Left colon (tissue), 2 donors: ENCODE measurements at places on chromosomes 12 and 14. TPM values are rescaled to one million over a fixed set of nuclear protein-coding genes. Genes with fewer than 3 reads are reported as not detected.
A peak's percentile ranks its signal among the peaks of the same experiment; 100 is the strongest.

DNA sequence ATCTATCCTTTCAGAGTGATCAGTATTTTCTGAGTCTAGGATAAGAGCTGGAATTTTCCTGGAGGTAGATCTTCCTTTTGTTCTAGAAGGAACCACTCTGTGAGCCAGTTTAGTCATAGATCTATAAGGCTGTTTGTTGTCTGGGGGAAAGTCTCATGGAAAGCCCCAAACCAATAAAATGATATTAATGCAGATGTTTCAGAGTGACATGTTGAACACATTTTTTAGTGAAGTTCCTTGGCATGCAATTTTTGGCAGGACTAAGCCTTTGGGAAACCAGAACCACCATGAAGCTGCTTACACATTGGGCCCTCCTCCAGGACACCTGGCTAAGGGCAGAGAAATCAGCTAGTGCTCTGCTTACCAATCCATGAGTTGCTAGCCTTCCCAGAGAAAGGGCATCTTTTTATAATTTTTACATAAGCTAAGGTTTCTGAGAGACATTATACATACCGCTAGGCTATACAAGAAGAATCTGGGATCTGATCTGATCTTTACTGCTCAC, 101.5 kb upstream of the PCED1B start:
- no peak for DNase-seq

The KERA gene
- total RNA-seq: not detected

GRCh38 chr12:23585156-23585781, 364.2 kb downstream of the SOX5 start:
- no peak for DNase-seq

DNA sequence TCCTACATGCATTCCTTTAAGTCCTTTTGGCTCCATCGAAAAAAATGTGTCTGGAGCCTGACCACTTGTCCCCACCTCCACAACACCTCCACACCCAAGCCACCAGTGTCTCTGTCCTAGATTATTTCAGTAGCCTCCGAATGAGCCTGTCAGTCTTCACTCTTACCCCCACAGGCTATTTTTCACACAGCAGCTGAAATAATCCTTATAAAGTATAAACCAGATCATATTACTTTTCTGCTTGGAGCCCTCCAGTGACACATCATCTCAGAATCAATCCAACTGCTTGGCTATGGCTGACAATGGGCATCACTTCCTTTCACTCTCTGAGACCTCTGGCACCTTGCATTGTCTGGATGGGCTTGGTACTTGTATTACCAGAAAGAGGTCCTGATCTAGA, 44.9 kb downstream of the BBS10 start:
- DNase-seq: no peak

DNA sequence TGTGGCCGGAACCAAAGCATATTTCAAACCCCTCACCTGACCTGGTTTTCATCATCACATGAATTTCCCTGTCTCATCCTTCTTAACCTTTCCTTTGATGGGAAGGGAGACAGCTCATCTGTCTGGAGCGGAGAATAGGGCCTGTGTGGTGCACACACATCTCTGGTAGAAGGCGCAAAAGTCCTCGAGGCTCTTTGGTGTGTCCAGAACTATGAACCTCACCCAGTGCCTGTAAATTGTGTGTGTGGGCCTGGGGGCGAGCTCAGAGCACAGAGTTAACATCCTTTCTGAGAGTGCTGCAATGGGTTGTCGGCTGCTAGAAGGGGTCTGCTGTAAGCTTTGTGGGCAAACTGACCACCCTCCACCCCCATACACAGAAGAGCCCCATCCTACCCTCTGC, 749 bp downstream of the GALNT6 start:
- DNase-seq: no peak

GRCh38 chr12:93680006-93680405, 2.8 kb downstream of the CRADD start:
- no peak for DNase-seq

The SLC39A5 gene
- total RNA-seq: 244 TPM

- no peak for DNase-seq
Measured at GRCh38 chr12:32761716-32762115, 6.0 kb upstream of the YARS2 start.

DNA sequence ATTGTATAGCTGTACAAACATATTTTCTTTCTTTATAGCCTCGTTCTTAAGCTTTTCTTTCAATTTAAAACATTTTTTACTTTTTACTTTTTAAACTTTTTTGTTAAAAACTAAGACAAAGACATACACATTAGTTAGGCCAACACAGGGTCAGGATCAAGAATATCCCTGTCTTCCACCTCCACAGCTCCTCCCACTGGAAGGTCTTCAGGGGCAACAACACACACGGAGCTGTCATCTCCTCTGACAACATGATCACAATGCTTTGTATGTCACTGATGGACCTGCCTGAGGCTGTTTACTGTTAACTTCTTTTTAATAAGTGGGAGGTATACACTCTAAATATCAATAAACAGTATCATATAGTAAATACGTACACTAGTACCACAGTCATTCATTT, 191.3 kb downstream of the SYT10 start:
- DNase-seq: no peak

The EVL gene
- total RNA-seq: 25.0 TPM

DNA sequence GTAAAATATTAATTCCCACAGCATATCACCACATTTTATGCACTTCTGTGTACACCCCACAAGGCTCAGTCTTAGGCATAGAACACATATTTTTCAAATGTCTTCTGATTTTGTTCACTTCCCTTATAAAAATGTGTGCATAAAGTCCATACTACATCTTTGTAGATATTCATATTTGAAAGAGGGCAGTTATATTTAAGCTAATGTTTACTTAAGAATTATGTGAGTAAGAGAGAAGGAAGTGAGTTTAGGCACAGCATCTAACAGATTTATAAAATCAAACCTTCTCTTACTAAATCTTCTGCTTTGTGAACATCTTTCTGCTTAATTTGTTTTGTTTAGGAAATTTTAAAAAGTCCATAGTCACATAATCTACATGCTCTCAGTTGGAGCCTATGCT, 648.1 kb downstream of the FSCB start:
- no peak for DNase-seq

The PLEKHH1 gene
- 54.0 TPM for total RNA-seq

DNA sequence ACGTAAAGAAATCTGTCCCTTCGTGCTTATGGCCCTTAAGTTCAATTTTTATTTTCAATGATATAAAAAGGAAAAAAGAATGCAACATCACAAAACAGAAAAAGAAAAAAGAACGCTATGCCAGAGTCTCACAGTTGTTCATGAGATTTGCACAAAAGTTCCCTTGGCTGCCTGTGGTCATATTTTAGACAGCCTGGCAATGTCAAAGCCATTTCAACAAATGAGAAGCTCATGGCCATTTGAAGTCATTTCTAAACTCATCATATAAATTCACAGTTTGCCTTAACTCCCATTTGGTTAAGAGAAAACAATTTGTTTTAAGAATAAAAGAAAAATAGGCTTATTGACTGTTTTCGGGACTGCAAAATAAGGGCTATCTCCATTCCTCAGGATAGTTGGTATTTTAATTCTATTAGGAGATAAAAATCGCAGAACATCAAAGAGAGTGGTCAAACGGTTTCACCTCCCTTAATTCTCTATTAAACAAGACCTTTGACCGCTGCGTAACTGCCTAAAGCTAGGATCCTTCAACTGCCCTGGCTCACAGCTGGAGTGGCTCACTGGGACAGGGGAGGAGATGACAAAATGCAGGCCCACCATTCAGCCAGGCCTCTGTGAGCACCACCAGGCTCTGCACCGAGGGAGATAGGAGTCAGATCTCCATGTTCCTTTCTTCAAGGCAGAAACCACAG, 119.2 kb upstream of the DAAM1 start:
- no peak for DNase-seq

DNA sequence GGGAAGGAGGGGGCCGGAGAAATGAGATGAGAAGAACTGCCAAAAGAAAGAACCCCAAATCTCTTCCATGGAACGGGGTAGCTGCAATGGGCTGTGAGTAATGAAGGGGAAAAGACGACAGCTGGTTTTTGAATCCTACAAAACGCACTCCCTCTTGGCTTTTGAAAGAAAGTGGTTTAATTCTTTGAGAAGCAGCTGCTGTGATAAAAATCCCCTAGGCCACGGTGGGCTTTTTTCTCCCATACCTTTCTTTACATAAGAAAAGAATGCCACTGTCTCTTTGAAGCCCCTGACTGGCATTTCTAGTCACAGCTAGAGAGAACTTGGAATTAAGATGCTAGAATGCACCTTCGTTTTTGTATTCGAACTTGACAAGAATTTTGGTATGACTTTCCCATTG, 486.1 kb downstream of the GLT1D1 start:
- DNase-seq: no peak

GRCh38 chr12:126772171-126772864, 1494.7 kb upstream of the TMEM132C start:
- peak; percentile 11 for DNase-seq

The MSI1 gene
- total RNA-seq: 7.4 TPM

The GPR84 gene
- 0.50 TPM for total RNA-seq

The RNASE7 gene
- total RNA-seq: 0.31 TPM

The FOXM1 gene
- 6.5 TPM for total RNA-seq

- DNase-seq: no peak
Measured at GRCh38 chr12:51021694-51022093, 4.5 kb downstream of the SLC11A2 start.

DNA sequence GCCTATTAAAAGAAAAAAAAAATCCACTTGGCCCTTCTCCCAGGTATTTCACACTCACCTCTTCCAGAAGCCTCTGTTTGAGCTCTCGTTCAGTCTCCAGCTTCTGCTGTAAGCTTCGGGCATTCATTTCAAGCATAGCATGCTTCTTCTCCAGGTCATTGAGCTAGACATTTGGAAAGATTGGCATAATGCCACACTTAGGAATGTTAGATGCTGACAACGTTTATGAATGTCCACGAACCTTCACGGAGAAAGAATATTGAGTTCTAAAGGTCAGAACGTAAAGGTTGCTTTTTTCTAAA, 60.5 kb downstream of the PRKAB1 start:
- no peak for DNase-seq

The SMCO2 gene
- total RNA-seq: not detected

GRCh38 chr14:60485598-60486251, at the start of gene C14orf39:
Gene C14orf39 (minus strand): TSS chr14:60486063. CDS start chr14:60485078, 985 bp downstream.
- no peak for DNase-seq

DNA sequence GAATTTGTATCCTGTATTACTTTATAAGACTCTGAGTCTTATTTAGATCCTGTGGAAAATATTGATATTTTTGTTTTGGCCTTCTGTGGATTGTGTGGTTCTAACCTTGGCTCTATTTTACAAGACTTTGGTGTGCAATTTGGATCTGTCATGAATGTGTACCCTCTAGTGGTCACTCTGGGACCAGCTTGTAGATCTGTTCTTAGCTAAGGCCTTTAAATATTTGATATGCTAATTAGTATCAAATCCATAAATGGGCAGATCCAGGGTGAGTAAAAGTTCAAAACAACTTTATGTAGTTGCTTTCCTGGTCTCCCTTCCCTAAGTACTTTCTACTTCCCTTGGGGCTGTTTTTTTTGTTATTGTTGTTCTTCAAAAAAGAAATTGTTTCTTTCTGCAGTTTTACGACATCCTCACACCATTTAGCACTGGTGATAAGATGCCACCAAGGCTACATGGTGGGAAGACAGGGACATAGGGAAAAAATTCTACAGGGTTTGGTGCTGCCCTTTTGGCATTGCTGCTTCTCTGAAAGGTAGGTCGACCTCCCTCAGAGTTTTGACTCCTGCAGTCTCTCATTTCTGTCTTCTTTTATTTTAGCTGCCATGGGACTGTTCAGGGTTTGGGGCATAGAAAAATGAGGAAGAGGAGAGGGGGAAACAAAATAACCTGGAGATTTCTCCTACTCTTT, 238.5 kb downstream of the GPHN start:
- no peak for DNase-seq

The PWP1 gene
- total RNA-seq: 19.1 TPM

The SLCO1B1 gene
- total RNA-seq: not detected

DNA sequence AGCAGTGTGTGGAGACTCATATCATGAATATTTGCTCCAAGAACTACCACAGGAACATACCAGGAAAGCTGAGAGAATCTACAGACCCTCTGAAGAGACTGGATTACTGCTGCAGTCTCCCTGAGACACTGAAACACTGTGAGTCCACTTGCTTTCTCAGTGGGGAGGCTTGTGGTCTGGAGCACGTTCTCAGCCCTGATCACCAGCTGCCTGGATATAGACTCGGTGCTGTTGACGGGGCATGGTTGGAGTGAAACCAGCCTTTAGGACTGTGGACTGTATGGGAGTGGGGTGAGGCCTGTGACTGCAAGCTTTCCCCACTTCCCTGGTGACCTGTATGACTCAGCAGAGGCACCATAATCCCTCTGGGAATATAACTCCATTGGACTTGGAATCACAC, 525.8 kb upstream of the FBXO33 start:
- no peak for DNase-seq

DNA sequence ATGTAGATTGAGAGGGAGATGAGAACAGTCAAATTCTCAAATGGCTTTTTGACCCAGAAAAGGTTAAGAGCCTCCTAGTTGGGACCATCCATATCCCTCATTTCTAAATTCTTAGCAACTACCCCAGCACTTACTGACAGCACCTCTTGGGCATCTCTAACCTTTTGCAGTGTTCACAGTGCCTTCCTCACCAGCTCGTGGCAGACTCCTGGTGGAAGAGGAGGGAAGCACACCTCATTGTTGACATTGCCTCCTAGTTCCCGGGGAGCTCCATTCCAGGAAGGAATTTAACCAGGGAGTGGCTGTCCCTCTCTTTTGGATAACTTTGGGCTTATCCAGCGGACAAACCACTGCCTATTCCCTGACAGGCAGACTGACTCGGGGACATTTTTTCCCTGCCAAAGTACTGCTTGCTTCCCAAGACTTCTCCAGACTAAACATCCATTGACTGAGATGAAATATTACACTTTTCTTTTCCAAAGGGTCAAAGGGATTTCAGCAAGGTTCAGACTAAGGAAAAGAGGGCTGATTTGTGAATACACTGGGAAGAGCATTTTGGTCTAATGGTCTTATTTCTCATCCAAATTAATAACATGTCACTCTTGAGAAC, 9.0 kb upstream of the OR6J1 start:
- peak; percentile 50 for DNase-seq

DNA sequence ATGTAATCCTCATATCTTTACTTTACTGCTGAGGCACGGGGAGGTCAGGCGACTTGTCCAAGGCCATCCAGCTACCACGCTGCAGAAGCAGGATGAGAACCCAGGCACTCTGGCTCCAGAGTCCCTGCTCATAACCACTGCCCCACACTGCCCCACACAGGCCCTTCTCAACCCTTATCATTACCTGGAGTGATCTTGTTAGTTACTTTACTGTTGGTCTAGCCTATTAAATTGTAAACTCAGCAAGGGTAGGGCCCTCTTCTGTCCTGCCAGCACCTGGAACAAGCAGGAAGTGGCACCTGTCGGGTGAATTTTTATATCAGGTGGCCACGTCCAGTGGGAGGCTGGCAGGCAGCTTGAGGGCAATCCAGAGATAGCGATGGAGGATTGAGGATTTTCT, 12.2 kb downstream of the FAIM2 start:
- DNase-seq: peak; percentile 57

The TCL1B gene
- not detected for total RNA-seq

GRCh38 chr14:80388980-80389711, 177.8 kb upstream of the DIO2 start:
- no peak for DNase-seq

GRCh38 chr12:26935636-26936378, 2.0 kb downstream of the INTS13 start:
- DNase-seq: no peak

The NID2 gene
- total RNA-seq: 15.5 TPM

The IFNG-AS1 gene
- total RNA-seq: not detected
